ENCODE measurements at places on chromosomes 6 and 20.

- no peak for DNase-seq
Measured at GRCh38 chr20:43662943-43663655, 3.8 kb upstream of the MYBL2 start.

GRCh38 chr6:53033764-53034163 is 31.4 kb upstream of the FBXO9 start:
- DNase-seq, result no peak

DNA sequence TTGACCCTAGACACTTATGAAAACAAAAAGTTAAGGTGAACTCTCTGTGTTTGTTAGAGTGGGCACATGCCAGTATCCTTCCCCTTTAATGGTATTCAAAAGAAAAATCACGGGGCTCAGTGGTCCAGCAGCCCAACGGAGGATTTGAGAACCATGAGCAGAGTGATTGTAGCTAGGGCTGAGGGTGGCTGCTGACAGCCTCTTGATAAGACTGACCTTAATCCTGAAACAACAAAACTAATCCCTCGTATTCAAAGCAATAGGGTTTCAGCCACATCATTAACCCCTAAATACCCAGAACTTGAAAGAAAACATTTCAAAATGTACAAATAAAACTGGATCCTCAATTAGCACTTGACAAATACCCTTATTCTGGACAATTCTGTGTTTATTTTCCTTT is 95.1 kb downstream of the SNAP25 start:
- no peak for DNase-seq

- no peak for DNase-seq
Measured at GRCh38 chr20:20548527-20549266, 163.7 kb downstream of the RALGAPA2 start.

DNA sequence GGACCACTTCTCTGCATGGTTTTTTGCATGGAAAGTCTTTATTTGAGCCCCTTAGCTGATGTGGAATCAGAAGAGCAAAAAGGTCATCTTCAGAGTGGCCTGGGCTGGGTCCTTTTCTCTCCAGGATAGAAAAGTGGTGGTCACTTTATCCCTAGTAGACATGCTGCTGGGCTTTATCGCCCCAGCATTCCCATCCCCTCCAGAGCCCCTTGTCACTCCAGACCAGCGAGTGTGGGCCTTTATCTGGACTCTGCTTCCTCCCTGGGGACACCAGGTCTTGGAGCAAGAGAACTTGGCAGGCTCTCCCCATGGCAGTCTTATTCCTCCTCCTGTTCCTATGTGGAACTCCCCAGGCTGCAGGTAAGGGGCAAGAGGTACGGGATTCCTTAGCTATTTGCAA is at the start of gene LY6G6F:
TSS of gene LY6G6F (plus strand) at position 268 of the 400 bp plus-strand sequence. CDS start at position 309, 41 bp downstream.
- DNase-seq, result no peak

DNA sequence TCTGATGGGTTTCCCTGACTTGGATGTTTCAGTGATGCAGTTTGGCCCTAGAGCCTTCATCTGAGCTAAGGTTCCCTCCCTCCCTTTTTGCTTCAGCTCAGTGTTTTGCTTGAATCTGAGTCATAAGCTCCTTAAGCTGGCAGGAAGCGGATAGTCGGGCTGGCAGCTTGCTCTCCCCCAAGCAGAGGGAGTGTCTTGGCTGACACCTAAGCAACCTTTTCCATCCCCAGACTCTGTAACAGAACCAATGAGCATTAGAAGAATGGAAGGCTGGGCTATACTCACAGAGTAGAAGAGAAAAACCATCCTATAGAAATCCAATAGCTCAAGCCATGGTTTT is 98.3 kb downstream of the HAO1 start:
- DNase-seq, result no peak

- DNase-seq, result no peak
Measured at GRCh38 chr6:98931696-98932095, 16.1 kb downstream of the FBXL4 start.

GRCh38 chr20:56653211-56653610 is 24.1 kb downstream of the TFAP2C start:
- DNase-seq, result no peak

GRCh38 chr6:16414205-16414604 is 175.8 kb downstream of the GMPR start:
- DNase-seq, result no peak

DNA sequence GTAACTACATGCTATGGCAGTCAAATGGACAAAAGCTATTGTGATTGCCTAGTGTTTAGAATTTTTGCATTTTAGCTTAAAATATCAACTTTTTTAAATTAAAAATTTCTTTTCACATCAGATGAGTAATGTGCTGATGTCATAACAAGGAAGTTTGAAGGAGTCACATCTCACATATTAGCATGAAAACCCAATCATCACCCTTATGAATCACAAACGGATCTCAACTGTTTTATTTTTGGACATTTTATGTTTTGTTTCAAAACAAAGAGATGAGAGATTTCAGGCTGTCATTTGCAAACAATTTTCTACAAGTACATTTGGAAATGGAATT is 53.6 kb upstream of the TRERF1 start:
- DNase-seq, result no peak

GRCh38 chr6:125013938-125014660 is 51.9 kb downstream of the RNF217 start:
- no peak for DNase-seq

DNA sequence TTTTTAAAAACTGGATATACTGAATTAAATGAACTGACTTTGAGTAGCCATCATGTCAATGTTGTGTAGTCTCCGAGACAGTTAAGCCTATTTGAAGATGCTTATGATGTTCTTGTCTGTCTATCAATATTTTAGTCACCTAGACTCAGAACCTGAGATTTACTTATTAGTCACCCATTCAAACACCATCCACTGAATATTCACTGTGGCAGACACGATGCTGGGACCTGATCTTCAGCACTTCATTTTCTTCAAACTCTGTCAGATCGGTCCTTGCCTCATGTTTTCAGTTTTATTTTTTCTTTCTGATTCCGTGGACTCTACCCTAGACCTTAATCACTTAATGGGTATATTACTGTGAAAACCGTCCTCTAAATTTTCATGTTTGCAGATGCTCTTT is 123.7 kb upstream of the MCHR2 start:
- no peak for DNase-seq

DNA sequence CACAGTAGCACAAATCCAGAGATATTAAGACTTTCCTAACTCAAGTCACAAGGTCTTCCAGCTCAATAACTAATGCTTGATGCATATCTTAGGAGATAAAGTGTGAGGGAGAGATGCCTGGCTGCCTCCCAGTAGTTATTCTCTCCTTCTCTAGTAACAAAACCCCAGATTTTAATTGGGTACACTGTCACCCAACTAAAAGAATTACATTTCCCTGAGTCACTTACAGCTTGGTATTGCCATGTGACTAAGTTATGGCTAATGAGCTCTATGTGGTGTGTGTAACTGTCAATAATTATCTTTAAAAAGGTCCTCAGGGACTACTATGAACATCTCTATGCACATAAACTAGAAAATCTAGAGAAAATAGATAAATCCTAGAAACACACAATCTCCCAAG is 32.0 kb downstream of the KIF6 start:
- no peak for DNase-seq

GRCh38 chr6:41748102-41748477 is 893 bp upstream of the PGC start:
- DNase-seq, result no peak

DNA sequence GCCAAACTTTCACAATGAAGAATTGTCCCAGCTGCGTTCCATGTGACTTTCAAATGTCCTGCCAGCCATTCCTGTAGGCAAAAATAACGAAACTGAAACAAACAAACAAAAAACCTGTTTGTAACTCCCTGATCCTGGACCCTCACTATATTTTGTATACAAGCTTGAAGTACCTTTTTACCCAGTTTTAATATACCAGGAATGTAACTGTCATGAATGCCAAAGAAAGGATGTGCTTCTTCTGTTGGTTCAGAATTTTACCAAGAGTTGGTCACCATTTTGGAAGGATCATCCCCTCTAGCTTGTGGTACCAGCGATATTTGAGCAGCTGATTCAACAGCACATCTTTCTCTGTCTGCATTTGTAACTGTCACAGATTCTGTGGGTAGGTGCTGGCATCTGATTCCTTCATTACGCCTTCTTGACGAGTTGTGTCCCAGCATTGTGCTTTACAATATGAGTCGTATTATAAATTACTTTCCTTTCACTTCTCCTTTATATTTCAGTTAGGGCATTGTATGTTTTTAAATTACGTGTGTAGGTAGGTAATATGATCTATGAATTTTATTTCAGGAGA is 93.9 kb downstream of the DLGAP4 start:
- no peak for DNase-seq

GRCh38 chr6:52362443-52363227 is 684 bp downstream of the PAQR8 start:
- peak; percentile 13 for DNase-seq

DNA sequence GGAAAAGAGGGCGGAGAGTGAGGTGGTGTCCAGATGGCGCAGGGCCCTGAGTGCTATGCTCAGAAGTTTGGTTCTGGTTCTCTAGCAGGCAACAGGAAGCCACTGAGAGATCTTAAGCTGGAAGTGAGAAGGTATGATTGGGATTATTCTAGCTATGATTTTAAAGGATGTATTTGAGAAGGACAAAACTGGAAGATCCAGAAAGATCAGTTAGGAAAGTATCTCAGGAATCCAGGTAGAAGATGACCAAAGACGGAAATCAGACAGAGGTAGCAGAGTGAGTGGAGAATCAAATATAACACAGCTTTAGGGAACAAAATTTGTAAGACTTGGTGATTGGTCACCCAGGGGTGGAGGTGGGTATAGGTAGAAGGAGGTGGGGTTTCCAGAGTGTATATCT is 5.8 kb downstream of the SYNE1 start:
- DNase-seq, result no peak

DNA sequence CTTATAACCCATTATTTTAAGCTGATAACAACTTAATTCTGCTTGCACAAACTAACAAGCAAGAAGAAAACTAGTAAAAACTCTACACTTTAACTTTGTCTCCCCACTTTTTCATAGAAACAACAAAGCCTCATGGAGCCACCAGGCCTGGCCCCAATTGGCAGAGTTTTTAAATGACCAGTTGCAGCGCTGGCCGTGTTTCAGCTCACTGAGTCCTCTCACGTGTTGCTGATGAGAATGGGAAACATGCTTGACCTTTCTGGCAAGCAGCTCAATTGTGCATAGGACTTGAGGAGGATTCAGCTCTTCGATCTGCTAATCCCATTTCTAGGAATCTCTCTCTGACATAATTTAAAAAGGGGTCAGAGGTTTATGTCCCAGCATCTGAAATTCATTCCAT is 24.5 kb upstream of the GRM4 start:
- no peak for DNase-seq

GRCh38 chr20:1664911-1665310 is 7.3 kb upstream of the SIRPG start:
- DNase-seq, result no peak

DNA sequence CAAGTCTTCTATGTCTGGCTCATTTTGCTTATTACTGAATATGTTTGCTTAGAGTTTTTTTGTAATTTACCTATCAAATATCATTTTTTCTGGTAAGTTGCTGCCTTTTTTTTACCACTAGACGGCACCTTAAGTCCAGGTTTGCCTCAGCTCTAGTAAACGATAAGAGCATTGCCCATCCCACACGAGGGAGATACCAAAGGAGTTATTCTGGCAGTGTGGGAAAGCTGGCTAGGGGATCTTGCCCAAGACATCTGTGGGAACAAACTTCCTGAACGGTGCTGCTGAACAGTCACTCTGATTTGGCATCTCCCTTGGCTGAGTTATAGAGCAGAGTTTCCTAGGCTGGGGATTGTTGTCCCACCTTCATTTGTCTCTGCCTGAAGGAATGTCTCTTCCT is 306.4 kb downstream of the COL12A1 start:
- DNase-seq, result no peak

GRCh38 chr20:52975029-52975732 is 3.0 kb downstream of the TSHZ2 start:
- no peak for DNase-seq

- DNase-seq, result no peak
Measured at GRCh38 chr6:166629628-166630027, 2.6 kb upstream of the RPS6KA2 start.

- DNase-seq, result no peak
Measured at GRCh38 chr6:7505189-7505699, 36.2 kb upstream of the DSP start.

DNA sequence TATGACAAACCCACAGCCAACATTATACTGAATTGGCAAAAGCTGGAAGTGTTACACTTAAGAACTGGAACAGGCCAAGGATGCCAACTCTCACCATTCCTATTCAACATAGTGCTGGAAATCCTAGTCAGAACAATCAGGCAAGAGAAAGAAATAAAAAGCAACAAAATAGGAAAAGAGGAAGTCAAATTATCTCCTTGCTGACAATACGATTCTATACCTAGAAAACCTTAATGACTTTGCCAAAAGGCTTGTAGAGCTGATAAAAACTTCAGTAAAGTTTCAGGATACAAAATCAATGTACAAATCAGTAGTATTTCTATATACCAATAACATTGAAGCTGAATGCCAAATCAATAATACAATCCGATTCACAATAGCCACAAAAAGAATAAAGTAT is 32.4 kb downstream of the OR5V1 start:
- no peak for DNase-seq

- DNase-seq, result no peak
Measured at GRCh38 chr20:43993560-43993959, 78.9 kb downstream of the TOX2 start.

DNA sequence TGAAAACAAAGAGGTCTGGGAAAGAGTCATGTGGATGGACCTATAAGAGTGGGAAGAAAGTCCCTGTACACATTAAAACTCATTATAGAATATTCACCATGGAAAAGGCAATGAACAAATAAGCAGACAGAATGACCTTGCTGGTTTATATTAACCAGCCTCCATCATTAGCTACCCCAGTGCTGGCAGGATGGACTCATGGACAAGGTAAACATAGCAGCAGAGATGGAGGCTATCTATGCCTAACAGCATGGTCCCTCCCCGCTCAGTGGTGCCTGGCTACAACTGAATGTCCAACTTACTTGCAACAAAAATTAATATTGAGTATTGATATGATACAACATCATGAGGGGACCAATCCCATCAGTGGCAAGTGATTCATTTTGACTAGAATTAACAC is 4.5 kb upstream of the ZKSCAN3 start:
- DNase-seq, result no peak

DNA sequence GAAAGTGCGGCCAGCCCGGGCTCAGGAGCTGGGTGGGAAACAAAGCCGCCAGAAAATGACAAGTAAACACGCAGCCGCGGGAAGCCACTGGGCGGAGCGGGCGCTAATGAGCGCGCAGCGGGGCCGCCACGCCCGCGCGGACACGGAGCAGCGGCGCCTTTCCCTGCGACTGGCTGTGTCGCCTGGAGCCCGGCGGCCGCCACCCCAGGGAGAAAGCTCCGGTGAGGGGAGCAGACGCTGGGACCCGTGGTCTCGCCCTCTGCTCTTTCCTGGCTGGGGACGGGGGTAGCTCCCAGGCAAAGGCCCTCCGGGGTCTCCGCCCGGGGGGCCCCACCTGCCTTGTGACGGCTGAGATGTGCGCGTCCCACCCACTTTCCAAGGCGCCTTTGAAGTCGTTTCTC is 54.9 kb downstream of the PRR18 start:
- no peak for DNase-seq

- peak; percentile 55 for DNase-seq
Measured at GRCh38 chr6:35583893-35584688, 71.4 kb upstream of the TULP1 start.
